ENCODE measurements at places on chromosomes 3 and 15.

DNA sequence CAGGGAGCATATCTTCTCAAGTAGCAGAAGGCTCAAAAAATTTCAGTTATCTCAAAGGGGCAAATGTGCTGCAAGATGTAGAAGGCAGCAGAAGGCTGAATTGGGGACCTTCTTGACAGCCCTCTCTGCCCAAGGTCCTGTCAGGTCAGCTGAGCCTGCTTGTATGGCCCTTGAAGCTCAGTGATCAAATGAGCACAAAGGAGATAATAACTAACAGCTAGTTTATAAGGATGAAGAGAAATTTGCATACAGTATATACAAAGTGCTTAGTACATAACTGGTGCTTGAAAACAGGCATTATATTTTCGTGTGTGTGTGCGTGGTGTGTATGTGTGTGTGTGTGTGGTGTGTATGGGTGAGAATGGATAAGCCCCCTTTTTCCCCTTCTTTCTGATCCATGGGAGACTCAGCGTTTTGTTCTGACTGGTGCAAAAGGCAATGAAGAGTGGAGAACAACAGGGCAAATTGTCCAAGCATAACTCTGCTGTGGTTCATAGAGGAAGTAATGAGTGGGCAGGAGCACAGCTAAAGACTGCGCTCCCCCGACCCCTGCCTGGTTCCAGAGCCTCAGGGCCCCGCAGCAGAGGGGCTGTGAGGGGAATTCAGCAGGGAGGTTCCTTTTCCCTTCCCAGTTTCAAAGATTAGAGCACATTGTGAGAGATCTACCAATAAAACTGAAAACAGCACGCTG, 356.8 kb upstream of the NR2F2 start:
- DNase-seq: no peak

- DNase-seq: no peak
Measured at GRCh38 chr3:178184833-178185232, 351.4 kb upstream of the KCNMB2 start.

DNA sequence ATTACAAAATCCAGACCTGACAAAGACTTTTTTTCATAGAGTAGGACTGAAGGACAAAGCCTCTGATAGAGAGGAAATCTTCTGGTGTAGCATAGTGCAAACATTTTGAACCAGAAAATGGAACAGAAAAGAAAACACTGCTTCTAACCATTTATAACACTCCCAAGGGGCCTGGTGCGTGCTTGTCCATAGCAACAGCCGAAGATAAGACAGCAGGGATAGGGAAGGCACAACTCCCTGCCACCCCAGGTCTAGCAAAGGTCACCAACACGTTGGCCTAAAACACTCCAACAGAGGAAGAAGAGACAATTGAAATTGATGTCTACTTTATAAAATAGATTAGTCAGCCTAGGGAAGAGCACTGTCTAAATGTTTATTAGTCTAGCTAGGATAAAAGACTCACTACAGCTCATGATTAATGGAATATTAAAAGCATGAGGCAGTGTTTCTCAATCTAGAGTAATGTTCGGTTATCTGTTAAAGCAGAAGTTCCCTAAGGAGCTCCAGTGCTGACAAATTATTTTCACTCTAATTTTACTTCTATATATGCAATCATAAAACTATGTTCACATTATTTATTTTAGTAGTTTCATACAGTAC, 145.2 kb downstream of the P3H2 start:
- no peak for DNase-seq

DNA sequence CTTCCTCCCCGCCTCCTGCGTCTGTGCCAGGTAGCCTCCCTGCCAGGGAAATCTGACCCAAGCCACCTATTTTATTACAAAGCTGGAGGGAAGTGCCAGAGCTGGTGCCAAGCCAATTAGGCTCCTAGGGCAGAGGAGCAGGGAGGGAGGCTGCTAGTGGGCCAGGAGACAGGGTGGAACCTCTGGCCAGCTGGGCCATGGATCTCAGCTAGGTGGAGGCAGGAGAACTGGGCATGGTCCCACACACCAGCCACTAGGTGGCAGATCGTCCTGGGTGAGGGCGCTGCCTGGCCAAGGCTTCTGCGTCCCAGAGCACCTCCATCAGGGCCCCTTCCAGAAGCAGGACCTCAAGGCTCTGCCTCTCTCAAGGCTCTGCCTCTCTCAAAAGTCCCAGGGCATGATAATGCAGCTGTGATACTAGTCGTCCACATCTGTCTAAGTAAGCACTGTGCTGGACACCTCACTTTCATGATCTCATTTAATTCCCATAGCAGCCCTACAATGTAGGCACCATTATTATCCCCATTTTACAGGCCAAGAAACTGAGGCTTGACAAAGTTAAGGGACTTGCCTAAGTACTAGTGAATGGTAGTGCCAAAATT, 4.5 kb upstream of the RFT1 start:
- peak; percentile 40 for DNase-seq

DNA sequence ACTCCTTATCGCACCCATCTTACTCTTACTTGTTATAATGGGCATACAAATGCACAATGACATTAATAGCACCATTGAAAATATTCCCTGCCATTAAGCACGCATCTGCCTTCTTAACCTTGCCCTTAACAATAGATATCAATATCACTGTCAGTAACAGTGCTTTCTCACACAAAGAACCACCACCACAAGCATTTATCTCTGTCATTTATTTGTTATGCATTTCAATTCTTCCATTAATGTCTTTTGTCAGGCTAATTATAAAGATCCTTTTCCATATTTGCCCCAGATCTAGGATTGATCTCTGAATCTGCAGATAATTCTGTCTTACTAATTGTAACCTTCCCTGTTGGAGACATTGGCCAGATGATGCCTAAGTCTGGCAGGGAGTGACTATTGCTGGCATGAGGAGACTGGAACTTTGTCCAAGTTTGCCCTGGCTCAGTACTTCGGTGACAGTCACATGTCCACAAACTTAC, 419.6 kb upstream of the TGFBR2 start:
- no peak for DNase-seq

GRCh38 chr3:185316740-185317412, 46.1 kb upstream of the MAP3K13 start:
- DNase-seq: no peak
